ENCODE measurements at places on chromosomes 5 and 9. TPM values are rescaled to one million over a fixed set of nuclear protein-coding genes. Genes with fewer than 3 reads are reported as not detected.

GLRA1 gene
- not detected for total RNA-seq

DNA sequence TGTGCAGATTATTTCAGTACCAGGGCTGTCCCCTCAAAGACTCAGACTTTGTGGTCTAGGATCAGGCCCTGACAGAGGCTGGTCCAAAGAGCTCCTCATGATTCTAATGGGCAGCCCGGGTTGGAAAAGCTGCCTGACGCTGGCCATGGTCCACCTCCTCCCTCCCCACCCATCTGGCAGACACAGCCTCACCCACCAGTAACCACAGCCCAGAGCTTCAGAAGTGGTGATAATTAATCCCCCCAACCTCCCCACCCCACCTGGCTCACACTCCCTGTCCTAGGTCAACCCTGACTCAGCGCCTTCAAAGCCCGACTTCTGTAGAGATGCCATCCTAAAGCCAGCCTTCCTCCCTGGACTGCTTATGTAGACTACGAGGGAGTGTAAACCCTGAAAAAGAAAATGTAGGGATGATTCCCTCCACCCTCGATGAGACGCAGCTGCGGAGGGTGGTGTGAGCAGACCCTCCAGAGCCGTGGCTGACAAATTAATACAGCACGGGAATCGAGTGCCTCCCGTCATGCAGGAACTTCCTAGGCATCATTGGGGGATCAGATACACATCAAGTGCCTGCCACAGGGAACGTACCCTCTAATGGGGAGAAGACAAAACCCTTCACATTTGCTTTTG, 7.0 kb downstream of the UBE2QL1 start:
- H3K4me1 ChIP-seq, result no peaks in the 10 kb centered on the region
- H3K36me3 ChIP-seq, result no peaks in the 10 kb centered on the region
- H3K4me3 ChIP-seq, result no peak overlapping the region
- H3K27me3 ChIP-seq, result peaks cover 16% of the 10 kb centered on the region
- DNase-seq, result no peak
- H3K27ac ChIP-seq, result no peak overlapping the region

GRCh38 chr9:16343249-16344237, 526.9 kb downstream of the BNC2 start:
- H3K4me3 ChIP-seq, result no peak overlapping the region
- no peaks in the 10 kb centered on the region for H3K27me3 ChIP-seq
- H3K4me1 ChIP-seq, result peaks cover 38% of the 10 kb centered on the region

DNA sequence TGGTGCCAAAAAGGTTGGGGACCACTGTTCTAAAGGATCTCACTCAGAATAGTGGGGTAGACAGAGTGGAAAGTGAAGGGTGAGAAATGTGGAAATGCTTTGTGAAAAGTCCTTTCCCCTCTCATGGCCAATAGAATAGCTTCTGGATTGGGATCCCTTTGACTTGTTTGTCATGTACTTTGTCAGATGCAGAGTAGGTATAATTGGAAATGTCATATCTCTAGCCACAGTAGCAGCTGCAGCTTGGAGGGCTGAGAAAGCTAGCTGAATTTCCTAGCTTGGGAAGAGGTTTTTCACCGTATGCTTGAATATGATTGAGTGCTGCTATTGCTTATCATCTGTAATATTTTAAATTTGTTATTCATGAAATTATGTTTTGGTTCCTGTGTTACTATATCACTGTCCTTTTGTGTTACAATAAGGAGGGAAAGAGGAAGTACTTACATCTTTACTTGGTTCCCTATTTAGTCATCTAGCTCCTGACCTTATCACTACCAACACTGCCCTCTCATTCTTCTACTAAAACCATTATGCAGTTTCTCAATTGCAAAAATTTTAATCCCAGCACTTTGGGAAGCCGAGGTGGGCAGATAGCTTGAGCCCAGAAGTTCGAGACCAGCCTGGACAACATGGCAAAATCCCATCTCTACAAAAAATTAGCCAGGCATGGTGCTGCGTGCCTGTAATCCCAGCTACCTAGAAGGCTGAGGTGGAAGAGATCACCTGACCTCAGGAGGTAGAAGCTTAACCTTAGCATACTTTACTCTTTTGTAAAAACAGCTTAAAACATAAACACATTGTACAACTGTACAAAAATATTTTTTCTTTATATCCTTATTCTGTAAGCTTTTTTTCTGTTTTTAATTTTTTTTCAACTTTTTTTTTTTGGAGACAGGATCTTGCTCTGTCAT, 12.4 kb downstream of the SLC30A5 start:
- no peak for DNase-seq
- no peak overlapping the region for H3K4me3 ChIP-seq
- H3K27me3 ChIP-seq, result no peaks in the 10 kb centered on the region
- H3K36me3 ChIP-seq, result peaks cover 23% of the 10 kb centered on the region

- no peaks in the 10 kb centered on the region for H3K36me3 ChIP-seq
Measured at GRCh38 chr5:66987126-66987525, 209.5 kb downstream of the CD180 start.

GRCh38 chr5:146539973-146540372, 24.0 kb upstream of the GPR151 start:
- no peaks in the 10 kb centered on the region for H3K4me1 ChIP-seq
- peaks cover 11% of the 10 kb centered on the region for H3K27me3 ChIP-seq
- DNase-seq, result no peak
- no peaks in the 10 kb centered on the region for H3K36me3 ChIP-seq
- H3K27ac ChIP-seq, result no peak overlapping the region

DNA sequence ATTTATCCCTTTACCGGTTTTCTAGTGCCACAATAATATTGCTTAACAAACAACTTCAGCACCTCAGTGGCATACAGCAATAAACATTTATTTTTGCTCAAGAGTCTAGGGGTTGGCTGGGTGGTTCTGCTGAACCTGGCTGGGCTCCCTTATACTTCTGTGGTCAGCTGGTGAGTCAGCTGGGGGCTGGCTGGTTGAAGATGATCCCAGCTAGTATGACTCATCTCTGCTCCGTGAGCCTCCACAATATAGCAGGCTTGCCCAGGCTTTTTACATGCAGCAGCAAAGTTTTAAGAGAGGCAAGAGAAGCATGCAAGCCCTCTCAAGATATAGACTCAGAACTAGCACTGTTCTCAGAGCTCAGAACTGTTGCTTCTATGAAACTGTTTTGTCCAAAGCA, 523.5 kb upstream of the CLINT1 start:
- peaks cover 11% of the 10 kb centered on the region for H3K36me3 ChIP-seq
- peak; percentile 96 for DNase-seq

TRIM36 gene
- total RNA-seq, result 0.43 TPM
